Small intestine (tissue), 16 donors: ENCODE measurements at places on chromosomes 1 and 21. TPM values are rescaled to one million over a fixed set of nuclear protein-coding genes. Genes with fewer than 3 reads are reported as not detected.

- DNase-seq = no peak
These were observed 124.3 kb downstream of the FOXD2 start for GRCh38 chr1:47562147-47562546.

DNA sequence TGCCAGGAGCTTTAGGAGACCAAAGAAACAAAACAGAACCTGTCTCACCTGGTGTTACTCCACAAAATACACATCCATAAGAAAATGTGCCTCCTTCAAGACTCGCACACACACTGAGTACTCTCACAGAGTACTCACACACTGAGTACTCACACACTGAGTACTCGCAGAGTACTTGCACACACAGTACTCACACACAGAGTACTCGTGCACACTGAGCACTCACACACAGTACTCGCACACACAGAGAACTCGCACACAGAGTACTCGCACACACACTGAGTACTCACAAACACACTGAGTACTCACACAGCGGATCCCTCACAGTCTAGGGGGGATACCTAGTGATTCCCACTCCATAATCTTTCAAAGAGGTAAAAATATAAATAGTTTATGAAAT is 40.3 kb downstream of the PCSK9 start:
- no peak for DNase-seq

DNA sequence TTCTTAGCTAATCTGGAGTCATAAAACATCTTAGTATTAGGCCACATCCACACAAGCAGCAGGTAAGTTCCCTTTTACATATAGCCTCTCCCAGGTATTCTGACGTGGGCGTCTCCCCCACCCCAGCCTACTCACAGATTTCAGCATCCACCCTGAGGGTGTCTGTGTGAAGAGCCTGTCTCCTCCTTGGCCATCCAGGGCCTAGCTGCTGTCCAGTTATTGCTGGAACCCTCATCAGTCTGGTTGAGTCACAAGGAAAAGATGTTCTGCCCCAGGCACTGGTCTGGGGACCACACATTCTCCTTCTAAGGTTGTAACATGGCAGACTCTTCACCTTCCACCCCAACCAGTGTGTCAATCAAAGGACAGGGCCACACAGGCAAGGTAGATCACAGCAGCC is 57.6 kb downstream of the ETS2 start:
- no peak for DNase-seq

GRCh38 chr1:10601342-10602070 is 126.8 kb downstream of the PEX14 start:
- DNase-seq = no peak

Gene TPRG1L
- polyA plus RNA-seq = 97.7 TPM

DNA sequence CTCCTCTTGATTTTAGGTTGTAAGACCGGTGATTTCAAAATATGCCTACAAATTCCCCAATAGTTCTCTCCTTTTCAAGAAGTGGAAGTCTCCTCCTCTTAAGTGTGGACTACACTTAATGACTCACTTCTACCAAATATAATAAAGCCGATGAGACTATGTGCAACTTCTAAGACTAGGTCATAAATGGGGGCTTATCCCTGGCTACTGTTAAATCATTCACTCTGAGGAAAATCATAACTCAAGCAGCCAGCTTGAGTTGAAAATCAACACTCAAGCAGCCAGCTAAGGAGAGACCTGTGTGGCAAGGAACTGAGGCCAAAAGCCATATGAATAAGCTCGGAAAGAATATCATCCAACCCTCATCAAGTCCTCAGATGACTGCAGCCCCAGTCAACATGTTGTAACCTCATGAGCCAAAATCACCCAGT is 49.6 kb upstream of the PSMG1 start:
- DNase-seq = peak; percentile 27

DNA sequence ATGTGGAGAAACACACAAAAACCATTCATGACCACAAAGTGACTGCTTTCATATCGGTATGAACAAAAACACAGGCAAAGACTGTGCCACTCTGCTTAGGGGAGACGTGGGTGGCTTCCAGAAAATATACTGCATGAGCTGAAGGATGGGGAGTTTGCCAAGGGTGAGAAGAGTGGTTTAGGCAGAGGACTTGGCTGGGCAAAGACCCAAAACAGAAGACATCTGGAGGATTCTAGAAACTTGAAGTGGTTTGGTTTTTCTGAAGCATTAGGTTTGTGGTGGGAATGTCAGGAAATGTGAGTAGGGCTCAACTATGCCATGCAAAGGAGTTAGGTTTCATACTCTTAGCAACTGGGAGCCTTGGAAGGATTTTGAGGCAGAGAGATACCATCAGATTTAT is 26.6 kb upstream of the DNM3 start:
- DNase-seq = no peak

Gene LCE2B
- polyA plus RNA-seq = not detected

DNA sequence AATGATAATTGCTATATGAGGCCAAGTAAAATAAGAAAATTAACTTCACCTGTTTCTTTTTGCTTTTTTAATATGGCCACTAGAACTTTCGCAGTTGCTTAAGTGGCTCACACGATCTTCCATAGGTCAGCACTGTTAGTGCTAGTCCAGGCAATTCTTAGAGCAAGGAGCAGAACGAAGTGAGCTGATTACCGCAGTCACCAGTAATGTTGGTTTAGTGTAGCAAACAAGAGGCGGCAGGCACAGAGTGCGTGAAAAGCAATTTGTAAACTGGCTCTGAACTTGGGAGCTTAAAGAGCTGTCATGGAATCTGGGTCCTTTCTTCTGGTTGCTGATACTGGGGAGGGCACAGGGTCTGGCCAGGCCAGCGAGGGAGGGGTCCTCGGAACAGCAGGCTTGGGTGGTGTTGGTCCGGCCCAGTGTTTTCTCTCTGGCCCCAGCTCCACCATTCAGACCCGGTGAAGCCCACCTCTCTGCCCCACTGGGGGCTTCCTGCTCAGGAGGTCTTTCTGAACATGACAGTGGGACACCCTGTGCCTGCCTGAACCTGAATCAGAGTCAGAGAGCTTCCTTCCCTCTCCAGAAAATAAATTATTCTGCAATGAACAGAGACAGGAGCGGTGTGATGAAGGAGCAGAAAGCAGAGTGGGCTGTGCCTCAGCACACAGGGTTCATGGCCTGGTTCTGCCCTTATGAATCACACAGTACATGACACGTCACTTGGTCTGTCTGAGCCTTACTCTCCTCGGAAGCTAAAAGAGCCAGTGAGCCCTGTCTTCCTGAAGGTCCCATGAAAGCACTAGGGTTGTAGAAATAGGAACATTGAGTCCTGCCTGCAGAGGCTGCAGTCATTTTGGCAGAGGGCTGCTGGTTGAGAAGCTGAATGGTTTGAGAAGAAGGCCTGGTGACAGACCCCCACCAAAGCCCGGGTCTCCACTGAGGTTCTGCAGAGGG is 11.9 kb downstream of the ETS2 start:
- no peak for DNase-seq

Gene ZNF648
- polyA plus RNA-seq = not detected

Gene USP16
- 27.7 TPM for polyA plus RNA-seq

Gene KCNE2
- polyA plus RNA-seq = 0.52 TPM

Gene WDR64
- polyA plus RNA-seq = not detected

Gene TEDDM1
- polyA plus RNA-seq = not detected

Gene KIF21B
- polyA plus RNA-seq = 1.2 TPM

- no peak for DNase-seq
These were observed 47.1 kb downstream of the WNT9A start for GRCh38 chr1:227900571-227901051.

Gene DHDDS
- 32.9 TPM for polyA plus RNA-seq

DNA sequence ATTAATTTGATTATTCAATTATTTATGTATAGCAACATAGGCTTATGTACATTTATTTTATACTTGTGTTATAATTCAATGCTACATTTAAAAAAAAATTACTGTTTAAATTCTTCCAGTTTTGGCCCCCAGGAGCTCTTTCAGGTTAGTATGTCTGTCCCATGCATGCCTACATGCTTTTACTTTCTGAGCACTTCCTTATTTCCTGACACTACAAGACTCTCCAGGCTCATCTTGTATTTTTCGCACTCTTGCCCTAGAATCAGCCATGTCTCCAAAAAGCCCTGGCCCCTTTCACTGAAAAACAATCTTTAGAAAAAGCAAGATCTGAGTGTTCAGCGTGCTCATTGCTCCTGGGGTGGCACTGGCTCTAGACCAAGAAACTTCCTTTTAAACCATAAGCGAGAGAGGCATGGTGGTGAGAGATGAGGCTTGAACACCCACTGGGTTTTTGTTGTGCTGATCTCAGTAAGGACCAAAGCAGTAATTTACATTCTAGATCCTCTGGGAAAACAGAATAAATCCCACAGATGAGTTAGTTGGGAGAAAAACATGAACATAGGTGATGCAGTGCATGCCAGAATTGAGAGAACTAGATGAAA is 95.0 kb downstream of the SLC30A10 start:
- DNase-seq = no peak

GRCh38 chr1:109475261-109475660 is 8.4 kb upstream of the ATXN7L2 start:
- no peak for DNase-seq

- DNase-seq = peak; percentile 12
These were observed 3.5 kb downstream of the GPATCH2 start for GRCh38 chr1:217627431-217627830.

GRCh38 chr1:64526312-64526711 is 56.4 kb downstream of the CACHD1 start:
- DNase-seq = no peak

Gene BEND5
- 2.7 TPM for polyA plus RNA-seq

DNA sequence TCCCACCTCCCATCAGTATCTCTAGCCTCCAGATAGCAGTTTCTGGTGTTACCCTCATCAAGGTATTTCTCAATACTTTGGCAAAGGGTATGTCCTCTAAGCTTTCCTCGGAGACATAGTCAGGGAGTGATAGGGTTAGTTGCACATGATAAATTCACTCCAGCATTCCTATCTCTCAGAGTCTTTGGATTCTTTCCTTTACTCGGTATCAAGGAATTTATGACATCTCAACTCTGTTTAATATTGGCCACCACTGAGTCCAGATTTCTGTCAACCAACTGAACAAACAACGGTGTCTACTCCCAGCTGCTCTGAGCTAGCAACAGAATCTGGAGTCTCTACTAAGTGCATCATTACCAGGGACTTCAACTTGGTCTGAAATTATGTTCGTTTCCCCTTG is 233.4 kb downstream of the TM2D1 start:
- no peak for DNase-seq

DNA sequence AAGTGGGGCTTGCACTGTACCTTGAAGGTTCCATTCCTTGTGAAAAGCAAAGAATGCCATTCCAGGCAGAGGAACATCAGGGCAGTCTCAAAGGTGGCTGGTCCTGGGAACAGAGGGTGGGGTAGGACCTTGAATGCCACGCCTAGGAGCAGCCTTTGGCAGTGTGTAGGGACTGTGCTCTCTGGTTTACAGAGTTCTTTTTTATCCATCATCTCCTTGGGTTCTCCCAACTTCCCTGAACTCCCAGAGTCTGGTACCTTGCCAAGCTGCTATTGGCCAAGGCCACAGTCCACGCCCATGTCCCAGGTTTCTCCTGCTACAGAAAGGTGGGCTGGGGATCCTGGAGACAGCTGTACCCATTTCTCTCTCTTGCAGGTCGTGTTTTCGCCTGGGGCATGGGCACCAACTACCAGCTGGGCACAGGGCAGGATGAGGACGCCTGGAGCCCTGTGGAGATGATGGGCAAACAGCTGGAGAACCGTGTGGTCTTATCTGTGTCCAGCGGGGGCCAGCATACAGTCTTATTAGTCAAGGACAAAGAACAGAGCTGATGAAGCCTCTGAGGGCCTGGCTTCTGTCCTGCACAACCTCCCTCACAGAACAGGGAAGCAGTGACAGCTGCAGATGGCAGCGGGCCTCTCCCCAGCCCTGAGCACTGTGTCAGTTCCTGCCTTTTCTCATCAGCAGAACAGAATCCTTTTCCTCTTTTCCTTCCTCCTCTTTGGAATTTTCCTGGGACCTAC is 15.3 kb upstream of the TRNAU1AP start:
- peak; percentile 79 for DNase-seq

Gene OLIG2
- polyA plus RNA-seq = not detected

DNA sequence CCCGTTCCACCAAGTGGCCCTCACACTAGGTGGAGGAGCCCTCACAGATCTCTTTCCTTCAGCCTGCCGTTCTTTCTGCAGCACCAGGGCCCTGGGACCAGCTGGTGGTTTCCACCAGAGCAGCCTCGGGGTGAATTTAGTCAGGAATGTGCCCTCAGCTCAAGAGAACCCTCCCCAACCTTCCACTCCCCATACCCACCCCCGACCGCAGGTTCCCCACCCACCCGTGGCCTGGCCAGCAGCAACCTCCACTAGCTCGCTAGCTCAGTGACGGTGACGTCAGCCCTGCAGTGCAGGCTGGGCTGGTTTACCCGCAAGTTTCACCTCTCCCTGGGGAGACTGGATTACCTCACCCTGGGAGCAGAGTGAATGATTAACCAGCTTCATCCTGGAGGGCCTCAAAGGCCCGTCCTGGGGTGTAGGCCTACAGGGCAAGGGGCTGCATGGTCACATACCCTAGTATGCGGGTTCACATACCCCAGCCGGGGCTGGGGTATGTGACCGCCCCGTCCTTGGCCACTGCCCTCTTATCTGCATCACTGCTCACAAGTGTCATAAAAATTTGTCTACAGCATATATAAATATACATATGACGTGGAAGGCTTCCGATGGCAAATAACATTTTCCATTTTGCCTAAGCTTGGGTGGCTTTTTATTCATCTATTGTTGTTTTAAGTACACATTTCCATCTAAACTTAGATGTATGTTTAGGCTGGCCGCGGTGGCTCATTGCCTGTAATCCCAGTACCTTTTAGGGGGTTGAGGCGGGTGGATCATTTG is 24.5 kb downstream of the ELF3 start:
- peak; percentile 98 for DNase-seq

DNA sequence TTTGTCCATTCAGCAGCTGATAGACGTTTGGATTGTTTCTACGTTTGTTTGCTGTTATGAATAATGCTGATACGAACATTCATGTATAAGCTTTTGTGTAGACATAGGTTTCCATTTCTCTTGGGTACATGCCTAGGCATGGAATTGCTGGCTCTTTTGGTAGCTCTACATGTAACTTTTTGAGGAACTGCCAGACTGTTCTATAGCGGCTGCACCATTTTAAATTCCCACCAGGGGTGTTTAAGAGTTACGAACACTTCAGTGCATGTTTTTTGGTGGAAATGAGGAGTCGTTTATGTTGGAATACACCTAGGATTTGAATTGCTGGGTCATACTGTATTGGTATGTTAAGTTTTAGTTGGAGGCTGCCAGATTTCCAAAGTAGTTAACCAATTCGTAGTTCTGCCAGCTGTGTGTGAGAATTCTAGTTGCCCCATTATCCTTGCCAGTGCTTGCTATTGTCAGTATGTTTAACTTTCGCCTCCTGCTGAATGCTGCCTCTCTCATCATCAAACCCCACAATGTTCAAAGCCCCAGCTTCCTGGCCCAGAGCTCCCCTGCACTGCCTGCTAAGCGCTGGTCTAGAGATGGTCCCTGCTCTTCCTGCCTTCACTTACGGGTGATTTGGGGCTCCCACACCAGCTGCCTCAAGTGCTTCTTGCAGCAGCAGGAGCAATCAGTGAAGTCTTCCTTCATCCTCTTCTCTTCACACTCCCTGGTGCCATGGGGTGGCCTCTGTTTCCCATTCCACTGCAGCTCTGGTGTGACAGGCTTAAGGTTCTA is 81.0 kb downstream of the MAN1C1 start:
- DNase-seq = no peak

- no peak for DNase-seq
These were observed 105.2 kb downstream of the EDEM3 start for GRCh38 chr1:184649451-184649888.

Gene EFNA3
- polyA plus RNA-seq = 6.3 TPM

Gene OR2L3
- not detected for polyA plus RNA-seq

Gene CFHR4
- polyA plus RNA-seq = not detected

Gene APOBEC4
- 0.22 TPM for polyA plus RNA-seq
